ENCODE measurements at places on chromosomes 13 and 19. TPM values are rescaled to one million over a fixed set of nuclear protein-coding genes. Genes with fewer than 3 reads are reported as not detected.
A peak's percentile ranks its signal among the peaks of the same experiment; 100 is the strongest.

- DNase-seq: no peak
Observed at GRCh38 chr19:17752865-17753639, 1.8 kb downstream of the FCHO1 start.

- no peak for DNase-seq
Observed at GRCh38 chr13:42328672-42329071, 56.7 kb downstream of the AKAP11 start.

The C19orf67 gene
- not detected for total RNA-seq

DNA sequence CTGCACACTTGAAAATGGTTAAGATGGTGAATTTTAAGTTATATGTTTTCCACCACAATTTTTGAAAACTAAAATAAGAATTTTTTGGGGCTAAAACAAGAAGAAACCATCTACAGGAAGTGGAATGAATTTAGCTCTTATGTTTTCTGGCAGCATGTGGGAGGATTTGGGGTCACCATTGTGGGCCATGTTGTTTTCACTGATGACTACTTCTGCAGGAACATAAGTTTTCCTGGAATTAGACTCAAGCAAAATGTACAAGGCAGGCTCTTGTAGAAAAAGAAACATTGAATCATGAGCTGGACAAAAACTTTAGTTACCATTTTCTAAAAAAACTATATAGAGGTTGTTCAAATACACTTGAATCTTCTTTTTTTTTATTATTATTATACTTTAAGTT is 125.3 kb upstream of the C1QTNF9B start:
- DNase-seq: no peak

DNA sequence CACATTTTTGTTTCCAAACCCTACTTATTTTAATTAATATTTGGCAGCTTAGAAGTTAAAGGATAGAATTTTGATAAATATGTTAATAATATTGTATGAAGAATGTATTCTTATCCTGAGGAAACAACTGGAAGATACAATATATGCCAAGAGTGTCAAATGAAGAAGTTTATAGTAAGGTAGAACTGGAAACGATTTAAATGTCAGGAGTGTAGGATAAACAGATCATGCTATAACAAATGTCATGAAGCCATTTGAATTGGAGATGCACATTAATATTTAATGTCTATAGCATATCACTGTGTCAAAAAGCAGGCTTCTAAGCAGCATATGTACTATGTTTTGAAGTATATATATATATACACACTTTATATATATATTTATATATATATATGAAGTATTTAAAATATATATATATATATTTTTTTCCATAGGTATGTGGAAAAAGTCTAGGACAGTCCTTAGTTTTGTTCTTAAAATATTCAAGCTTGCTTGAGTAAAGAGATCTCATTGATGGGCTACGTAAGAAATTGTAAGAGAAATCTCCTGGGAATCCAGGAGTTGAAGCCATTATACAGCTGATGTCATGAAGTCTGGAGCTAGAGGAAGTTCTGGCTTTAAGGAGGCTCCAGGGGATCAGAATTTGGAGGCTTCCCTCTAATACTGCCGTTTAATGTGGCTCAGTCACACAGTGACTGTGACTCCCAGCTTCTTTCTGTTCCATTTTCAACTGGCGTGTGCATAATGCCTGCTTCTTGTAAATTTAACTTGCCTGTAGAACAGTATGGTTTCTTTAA is 79.9 kb upstream of the MYCBP2 start:
- no peak for DNase-seq

- DNase-seq: peak; percentile 50
Observed at GRCh38 chr19:5718037-5718578, 1.8 kb downstream of the LONP1 start.

The ZNF486 gene
- 2.1 TPM for total RNA-seq

GRCh38 chr13:40362502-40362901 is 303.9 kb downstream of the FOXO1 start:
- DNase-seq: no peak

The CERS1 gene
- total RNA-seq: 2.3 TPM

The FFAR1 gene
- not detected for total RNA-seq

The TEX26 gene
- not detected for total RNA-seq

The ZFP28 gene
- 5.7 TPM for total RNA-seq

- no peak for DNase-seq
Observed at GRCh38 chr13:23632741-23633140, 62.5 kb downstream of the TNFRSF19 start.

The ZNF154 gene
- 0.20 TPM for total RNA-seq

- no peak for DNase-seq
Observed at GRCh38 chr13:42992764-42993122, 702 bp upstream of the EPSTI1 start.

- DNase-seq: no peak
Observed at GRCh38 chr13:43514311-43514710, 272.5 kb downstream of the ENOX1 start.

DNA sequence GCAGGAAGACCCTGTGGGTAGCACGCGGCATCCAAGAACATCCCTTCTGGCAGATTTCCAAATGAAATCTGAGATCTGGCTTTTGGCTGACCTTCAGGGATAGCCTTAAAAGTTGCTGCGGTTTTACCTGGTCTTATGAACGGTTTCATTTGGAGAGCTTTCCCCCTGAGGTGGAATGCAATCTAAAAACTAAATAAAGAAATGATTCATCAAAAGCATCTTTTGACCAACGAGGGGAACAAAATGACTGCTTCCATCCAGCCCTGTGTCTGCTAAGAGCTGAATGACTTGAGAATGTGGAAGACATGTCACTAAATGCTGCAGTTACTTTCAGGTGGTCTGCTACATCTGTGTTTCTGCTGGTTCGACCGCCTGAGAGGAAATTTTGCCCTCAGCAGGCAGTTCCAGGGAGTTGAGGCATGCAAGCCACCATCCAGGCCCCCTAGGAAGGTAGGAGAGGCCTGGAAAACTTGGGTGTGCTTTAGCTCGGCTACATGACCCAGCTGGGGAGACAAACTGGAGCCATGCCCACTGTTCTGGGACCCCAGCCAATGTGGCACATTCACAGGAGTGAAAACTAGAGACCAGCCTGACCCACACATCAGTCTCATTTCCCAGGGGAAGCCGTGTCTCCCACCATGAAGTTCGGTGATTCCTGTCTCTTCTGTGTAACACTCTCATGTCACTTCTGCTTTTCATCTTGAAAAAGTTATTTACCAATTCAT is 175.1 kb upstream of the KL start:
- DNase-seq: no peak

DNA sequence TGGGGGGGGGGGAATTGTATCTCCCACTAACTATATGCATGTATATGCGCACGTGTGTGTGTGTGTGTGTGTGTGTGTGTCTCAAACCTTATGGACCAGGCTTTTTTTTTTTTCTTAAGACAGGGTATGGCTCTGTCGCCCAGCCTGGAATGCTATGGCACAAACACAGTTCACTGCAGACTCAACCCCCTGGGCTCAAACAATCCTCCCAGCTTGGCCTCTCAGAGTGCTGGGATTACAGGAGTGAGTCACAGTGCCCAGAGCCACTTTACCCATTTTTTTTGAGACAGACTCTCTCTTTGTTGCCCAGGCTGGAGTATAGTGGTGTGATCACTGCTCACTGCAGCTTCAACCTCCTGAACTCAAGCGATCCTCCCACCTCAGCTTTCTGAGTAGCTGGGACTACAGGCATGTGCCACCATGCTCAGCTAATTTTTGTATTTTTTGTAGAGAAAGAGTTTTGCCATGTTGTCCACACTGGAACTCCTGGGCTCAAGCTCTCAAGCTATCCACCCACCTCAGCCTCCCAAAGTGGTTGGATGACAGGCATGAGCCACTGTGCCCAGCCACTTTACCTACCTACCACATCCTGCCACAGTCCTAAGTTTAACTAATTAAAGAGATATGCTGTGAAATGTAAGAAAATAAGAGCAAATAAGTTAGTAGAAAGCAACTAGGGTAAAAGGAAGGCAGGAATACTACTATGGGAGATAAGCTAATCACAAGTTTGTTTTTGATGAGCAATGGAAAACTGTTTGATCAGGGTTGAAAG is 2.4 kb downstream of the ZMYM5 start:
- DNase-seq: peak; percentile 73

The CEACAM1 gene
- total RNA-seq: not detected

DNA sequence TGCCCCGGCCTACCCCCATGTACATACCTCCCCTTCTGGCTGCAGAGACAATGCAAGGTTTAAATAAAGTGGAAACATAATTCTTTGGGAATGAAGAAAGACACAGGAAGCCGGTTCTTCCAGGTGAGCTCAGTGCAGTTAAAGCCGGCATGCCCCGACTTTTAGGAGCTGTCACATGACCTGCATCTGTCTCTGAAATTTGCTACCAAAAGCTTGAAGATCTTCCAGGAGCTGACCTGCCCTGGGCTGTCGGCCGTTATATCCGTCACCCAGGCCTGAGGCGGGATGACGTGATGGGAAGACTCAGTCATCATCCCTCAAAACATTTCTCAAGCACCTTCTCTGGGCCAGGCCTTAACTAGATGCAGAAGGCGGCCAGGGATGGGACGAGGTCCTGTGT is 10.3 kb downstream of the RAB8A start:
- DNase-seq: no peak

The HSH2D gene
- total RNA-seq: not detected

The TM9SF2 gene
- 117 TPM for total RNA-seq

GRCh38 chr13:39023761-39024160 is 14.1 kb downstream of the PROSER1 start:
- DNase-seq: no peak

GRCh38 chr13:49869519-49869918 is 66.6 kb downstream of the SPRYD7 start:
- peak; percentile 18 for DNase-seq

Measured in HFFc6 (cell line).